RWPE2 (cell line): ENCODE measurements at places on chromosomes 4 and X.

- H3K27ac ChIP-seq = peak overlapping the region; percentile 77
- no peak for DNase-seq
- H3K27me3 ChIP-seq = no peaks in the 10 kb centered on the region
- H3K4me1 ChIP-seq = peaks cover 24% of the 10 kb centered on the region
- peaks cover 12% of the 10 kb centered on the region for H3K36me3 ChIP-seq
Measured at GRCh38 chr4:143184217-143184502, 557 bp upstream of the USP38 start.

DNA sequence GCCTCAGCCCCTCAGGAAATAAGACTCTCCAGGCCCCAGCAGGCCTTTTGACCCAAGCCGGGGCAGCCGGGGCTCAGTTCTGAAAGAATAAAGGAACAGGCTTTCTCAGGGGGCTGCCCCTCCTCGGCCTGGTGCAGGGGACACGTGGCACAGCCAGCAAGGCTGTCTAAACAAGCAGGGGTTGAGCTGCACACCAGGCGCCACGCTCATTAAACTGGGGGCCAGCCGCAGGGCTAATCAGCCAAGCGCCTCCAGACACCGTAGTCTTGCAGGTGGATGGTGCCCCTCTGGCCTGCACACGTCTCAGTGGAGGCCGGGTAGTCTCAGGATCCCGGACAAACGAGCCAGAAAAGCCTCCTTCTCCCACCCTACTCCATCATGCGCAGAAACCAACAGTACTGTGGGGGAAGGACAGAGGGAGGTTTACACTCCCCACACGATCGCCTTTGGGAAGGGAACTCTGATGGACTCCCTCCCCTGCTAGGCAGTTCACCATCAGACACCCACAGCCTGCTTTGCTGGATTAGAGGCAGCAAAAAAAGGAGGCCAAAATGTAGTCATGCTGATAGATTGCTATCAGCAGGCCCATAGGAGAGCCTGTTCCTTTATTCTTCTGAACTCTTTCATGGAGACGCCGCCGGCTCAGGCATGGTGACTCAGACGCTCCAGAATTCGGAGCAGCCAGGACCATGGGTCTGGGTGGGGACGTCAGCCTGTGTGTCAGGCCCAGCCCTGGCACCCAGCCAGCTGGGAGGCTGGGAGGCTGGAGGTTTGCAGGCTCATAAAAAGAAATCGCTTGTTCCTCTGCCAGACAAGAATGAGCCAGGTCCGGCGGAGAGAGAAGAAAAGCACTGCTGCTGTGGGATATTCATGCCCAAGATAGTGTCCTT lies 342.4 kb downstream of the BCOR start:
- H3K27ac ChIP-seq = peak overlapping the region; percentile 74
- H3K4me3 ChIP-seq = no peak overlapping the region
- H3K27me3 ChIP-seq = no peaks in the 10 kb centered on the region
- DNase-seq = peak; percentile 87
- peaks cover 9% of the 10 kb centered on the region for H3K4me1 ChIP-seq
- H3K36me3 ChIP-seq = no peaks in the 10 kb centered on the region

DNA sequence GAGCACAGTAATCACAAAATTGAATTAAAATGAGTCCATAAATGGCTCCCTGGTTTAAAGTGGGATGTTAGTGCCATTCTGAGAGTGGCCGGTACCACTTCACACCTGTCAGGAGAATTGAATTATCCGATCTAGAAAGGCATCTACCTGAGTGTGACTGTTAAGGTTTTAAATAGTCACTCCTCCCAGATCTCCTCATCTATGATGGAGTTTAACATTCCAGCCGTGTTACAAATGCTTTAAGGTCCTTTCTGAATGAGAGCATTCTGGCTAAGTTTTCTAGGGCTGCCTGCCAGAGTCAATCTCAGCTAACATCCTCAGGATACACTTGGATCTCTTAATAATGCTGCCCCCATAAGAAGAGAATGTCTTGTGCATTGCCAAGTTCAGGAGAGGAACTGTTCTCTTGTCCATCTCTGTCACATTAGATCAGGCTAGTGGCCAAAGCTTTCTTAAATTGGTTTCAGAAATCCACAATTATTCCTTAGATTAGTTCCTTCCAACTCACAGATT lies 231.1 kb downstream of the SLC39A8 start:
- no peaks in the 10 kb centered on the region for H3K4me1 ChIP-seq
- H3K36me3 ChIP-seq = no peaks in the 10 kb centered on the region
- no peak overlapping the region for H3K4me3 ChIP-seq
- H3K27ac ChIP-seq = no peak overlapping the region
- H3K27me3 ChIP-seq = no peaks in the 10 kb centered on the region

- no peaks in the 10 kb centered on the region for H3K4me1 ChIP-seq
- H3K4me3 ChIP-seq = no peak overlapping the region
- H3K27ac ChIP-seq = no peak overlapping the region
- H3K36me3 ChIP-seq = no peaks in the 10 kb centered on the region
- DNase-seq = no peak
Measured at GRCh38 chr4:137212601-137213000, 319.7 kb downstream of the PCDH18 start.

GRCh38 chr4:3420606-3420955 lies 21.2 kb upstream of the HGFAC start:
- no peak overlapping the region for H3K27ac ChIP-seq
- H3K36me3 ChIP-seq = peaks cover 45% of the 10 kb centered on the region
- no peaks in the 10 kb centered on the region for H3K4me1 ChIP-seq
- no peaks in the 10 kb centered on the region for H3K27me3 ChIP-seq

- no peaks in the 10 kb centered on the region for H3K36me3 ChIP-seq
- no peak for DNase-seq
Measured at GRCh38 chr4:143127621-143128020, 57.1 kb upstream of the USP38 start.

GRCh38 chrX:115972717-115973116 lies 197.8 kb upstream of the AGTR2 start:
- no peaks in the 10 kb centered on the region for H3K27me3 ChIP-seq
- H3K36me3 ChIP-seq = no peaks in the 10 kb centered on the region
- H3K4me3 ChIP-seq = no peak overlapping the region

GRCh38 chrX:118126286-118126685 lies 9.7 kb upstream of the KLHL13 start:
- DNase-seq = no peak
- H3K4me3 ChIP-seq = no peak overlapping the region
- no peak overlapping the region for H3K27ac ChIP-seq
- no peaks in the 10 kb centered on the region for H3K4me1 ChIP-seq

DNA sequence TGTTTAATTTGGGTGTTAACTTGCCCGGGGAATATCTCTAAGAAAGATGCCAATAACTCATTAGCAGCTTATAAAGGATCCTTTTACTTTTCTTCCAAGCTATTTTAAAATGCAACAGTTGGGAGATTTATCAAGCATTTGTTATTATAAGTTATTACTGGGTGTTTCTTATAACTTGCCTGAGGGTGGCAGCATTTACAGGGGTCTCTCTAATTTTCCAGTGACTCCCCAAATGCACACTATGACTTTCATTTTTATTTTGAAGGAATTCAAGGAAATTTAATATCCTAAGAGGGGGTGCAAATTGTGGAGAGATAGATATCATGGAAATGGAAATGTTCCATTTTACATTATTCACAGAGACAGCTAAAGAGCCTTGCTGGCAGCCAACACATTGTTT lies 138.0 kb downstream of the PDGFRA start:
- H3K36me3 ChIP-seq = no peaks in the 10 kb centered on the region
- no peaks in the 10 kb centered on the region for H3K4me1 ChIP-seq
- H3K4me3 ChIP-seq = no peak overlapping the region
- no peak overlapping the region for H3K27ac ChIP-seq

GRCh38 chrX:121014826-121015225 lies 29.3 kb upstream of the CT47A1 start:
- H3K4me3 ChIP-seq = no peak overlapping the region
- H3K27ac ChIP-seq = no peak overlapping the region
- H3K36me3 ChIP-seq = no peaks in the 10 kb centered on the region

GRCh38 chr4:97457253-97457652 lies 686.0 kb downstream of the STPG2 start:
- no peaks in the 10 kb centered on the region for H3K36me3 ChIP-seq
- no peaks in the 10 kb centered on the region for H3K27me3 ChIP-seq
- no peak overlapping the region for H3K4me3 ChIP-seq

DNA sequence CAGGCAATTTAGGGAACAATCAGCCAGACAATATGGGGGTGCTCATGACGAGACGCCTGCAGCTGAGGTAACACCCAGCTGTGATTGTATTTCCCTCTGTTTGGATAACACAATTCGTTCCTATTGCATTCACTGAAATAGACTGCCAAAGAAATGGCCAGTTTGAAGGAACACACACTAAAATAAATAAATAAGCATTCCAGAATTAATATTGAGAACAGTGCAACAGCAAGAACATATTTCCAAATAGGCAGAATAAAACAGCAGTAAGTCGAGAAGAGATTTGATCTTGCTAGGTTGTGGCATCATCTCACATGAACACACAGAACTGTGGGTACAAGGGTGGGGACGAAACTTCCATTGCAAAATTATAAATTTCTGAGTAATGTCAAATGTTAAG lies 133.5 kb upstream of the FAM47B start:
- H3K36me3 ChIP-seq = no peaks in the 10 kb centered on the region
- H3K4me3 ChIP-seq = no peak overlapping the region
- DNase-seq = no peak
- H3K27me3 ChIP-seq = no peaks in the 10 kb centered on the region

DNA sequence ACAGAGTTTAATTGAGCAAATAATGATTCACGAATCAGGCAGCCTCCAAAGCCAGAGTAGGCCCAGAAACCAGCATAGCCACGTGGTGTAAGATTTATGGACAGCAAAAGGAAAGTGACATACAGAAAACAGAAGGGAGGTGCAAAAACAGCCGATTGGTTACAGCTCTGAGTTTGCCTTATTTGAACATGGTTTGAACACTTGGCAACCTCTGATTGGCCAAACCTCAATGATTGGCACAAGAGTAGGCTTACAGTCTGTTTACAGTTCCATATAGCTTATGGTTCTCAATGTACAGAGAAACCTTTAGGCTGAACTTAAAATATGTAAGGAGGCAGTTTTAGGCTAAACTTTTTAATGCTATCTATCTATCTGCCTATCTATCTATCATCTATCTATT lies 394.8 kb downstream of the CFAP47 start:
- no peak overlapping the region for H3K27ac ChIP-seq
- H3K36me3 ChIP-seq = no peaks in the 10 kb centered on the region
- no peak for DNase-seq
- H3K27me3 ChIP-seq = no peaks in the 10 kb centered on the region
